ENCODE measurements at places on chromosomes 6 and 20. TPM values are rescaled to one million over a fixed set of nuclear protein-coding genes. Genes with fewer than 3 reads are reported as not detected.

Gene ABCC10
- total RNA-seq = 32.8 TPM

Gene STMND1
- not detected for total RNA-seq

DNA sequence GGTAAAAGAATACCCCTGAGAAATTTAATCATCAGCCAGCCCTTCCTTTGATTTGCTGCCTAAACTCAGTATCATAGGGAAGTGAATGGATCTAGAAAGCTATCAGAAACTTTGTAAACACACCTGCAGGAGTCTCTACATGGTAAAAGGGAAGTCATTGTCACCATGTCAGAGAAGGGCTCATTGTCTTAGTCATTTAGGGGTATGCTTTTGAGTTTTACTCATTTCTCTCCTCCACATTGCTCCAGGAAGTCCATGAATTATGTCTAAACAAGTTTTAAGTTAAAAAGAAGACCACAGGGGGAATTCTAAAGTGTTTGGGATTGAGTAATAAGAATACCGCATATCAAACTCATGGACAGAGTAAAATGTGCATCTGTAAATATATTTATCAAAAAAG lies 2.5 kb downstream of the SLC17A1 start:
- DNase-seq = no peak

Gene FRK
- 0.05 TPM for total RNA-seq

GRCh38 chr20:58756450-58756775 lies 63.8 kb downstream of the NPEPL1 start:
- DNase-seq = no peak

- no peak for DNase-seq
These were observed 213.9 kb upstream of the STXBP5 start for GRCh38 chr6:146990284-146990683.

DNA sequence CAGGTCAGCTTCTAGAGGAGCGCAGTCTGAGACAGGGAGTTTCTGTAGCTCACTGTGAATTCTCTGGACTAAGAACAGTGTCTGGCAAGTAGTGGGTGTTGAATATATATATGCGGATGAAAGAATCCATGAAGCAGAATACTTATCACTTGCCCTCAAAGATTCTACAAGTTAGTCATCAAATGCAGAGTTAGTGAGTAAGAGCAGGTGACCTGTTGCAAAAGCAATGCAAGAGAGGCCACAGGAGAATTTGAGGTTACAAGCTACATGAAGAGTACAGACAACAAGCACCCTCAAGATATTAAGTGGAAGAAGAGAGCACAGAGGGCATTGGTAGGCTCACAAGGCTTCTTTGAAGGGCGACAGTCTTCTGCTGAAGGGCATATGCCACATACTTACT lies 103.4 kb upstream of the BTBD3 start:
- no peak for DNase-seq
